Activated effector memory CD4-positive, alpha-beta T cell treated with Interleukin-2 at 50 U/mL for 16 hours (primary cell): ENCODE measurements at places on chromosomes 12 and 14.

DNA sequence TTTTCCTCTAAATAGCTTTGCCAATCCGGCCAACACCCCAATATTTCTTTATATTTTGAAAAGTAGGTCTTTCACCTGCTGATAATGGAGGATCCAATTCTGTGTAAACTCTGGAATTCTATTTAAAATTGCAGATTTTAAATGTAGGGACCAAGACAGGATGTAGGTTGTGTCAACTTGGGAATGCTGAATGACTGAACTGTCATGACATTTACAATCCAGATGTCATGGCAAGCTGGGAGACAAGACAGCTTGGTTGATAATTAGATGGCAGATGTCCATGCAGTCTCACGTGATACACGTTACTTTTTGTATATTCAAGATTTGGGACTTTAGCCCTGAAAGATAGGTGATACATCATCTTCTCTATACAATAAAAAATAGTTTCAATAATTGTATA lies 477.2 kb downstream of the DIO2 start:
- no peak for DNase-seq

- no peak for DNase-seq
Observed at GRCh38 chr12:26172946-26173552, 22.3 kb upstream of the SSPN start.

GRCh38 chr12:57842342-57843294 lies 3.9 kb downstream of the CTDSP2 start:
- DNase-seq: no peak

- no peak for DNase-seq
Observed at GRCh38 chr12:110943373-110943772, 23.0 kb upstream of the MYL2 start.

DNA sequence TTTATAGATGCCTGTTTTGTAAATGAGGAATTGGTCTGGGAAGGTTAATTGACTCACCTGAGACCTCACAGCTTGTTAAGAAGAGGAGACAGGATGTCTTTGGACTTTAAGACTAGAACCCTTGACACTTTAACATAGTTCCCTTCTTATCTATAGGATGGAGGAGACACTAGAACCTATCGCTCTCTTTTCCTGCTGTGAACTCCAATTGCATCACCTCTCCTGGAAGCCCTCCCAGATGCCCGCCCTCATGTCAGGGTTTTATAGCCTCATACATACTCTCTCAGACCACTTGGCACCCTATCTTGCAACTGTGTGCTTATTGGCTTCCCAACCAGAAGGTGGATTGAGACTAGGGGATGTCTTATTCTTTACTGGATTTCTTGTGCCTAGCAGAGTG lies 2.5 kb upstream of the CTDSP2 start:
- no peak for DNase-seq

- DNase-seq: no peak
Observed at GRCh38 chr14:75911883-75912282, 69.9 kb downstream of the TGFB3 start.

- no peak for DNase-seq
Observed at GRCh38 chr12:93447555-93448290, 6.0 kb upstream of the UBE2N start.

DNA sequence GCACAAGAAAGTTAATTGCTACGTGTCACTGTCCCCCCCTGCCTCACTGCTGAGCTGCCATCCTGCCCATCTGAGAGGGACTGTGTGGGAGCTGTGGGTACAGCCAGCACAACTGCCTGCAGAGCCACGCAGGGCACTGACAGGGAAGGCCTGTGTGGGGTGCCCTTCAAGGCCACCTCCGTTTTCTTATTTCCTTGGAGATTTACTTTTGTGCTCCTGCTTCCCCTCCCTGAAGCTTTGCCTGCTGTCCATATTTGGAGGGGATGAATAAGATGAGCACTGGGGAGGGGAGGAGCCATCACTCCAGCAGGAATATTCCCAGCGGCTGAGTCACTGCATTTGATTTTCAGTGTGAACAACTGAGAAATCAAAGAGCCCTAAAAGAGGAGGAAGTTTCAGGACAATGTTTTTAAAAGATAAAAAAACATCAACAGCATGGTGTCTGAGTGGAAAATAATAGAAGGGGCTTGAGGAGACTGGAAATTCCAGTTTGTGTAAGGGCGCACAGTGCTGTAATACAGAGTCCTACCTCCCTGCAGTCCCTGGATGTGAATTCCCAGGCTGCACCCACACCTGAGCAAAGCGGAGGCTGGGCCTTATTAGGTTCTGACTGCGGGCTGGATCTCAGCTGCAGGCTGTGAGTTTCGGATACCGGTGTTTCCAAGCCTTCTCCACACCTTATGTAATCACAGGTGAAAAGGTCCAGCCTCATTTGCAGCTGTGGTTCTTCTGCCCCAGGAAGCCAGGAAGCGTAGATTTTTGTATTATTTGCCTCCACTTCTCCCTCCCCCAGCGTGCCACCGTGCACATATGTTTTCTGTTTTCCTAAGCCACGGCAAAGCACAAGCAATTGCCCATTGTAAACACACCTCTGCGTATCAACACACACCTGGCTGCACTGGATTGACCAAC lies 192.6 kb upstream of the BCL2L14 start:
- DNase-seq: no peak

DNA sequence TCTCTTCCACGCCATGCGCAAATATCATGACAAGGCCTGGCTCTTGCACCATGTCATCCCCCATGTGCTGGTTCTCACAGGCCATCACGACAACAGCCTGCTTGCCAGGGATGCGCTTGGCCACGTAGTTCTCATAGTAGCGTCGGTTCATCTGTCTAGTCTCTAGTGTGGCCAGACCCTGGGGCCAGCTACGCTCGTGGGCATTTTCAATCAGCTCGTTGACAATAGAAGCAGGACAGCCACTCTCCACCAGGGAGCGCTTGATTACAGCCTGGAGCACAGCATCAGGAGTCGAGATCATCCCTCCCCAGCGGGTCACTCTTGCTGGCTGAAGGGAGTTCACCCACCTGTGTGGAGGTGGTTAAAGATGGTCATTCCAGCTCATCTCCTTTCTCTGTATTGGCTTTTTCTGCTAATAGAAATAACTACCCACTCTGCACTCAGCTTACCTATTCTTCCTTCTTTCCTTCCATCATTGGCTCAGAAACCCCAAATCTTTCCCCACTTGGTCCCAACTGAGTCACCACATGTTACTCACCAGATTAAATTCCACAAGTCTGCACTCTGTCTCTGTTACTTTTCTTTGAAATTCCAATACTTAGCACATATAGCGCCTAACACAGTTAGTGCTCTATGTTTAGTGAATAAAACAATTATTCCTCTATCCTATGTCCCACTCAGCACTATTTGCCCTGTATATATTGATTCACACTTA lies 15.1 kb downstream of the RNF41 start:
- DNase-seq: no peak

DNA sequence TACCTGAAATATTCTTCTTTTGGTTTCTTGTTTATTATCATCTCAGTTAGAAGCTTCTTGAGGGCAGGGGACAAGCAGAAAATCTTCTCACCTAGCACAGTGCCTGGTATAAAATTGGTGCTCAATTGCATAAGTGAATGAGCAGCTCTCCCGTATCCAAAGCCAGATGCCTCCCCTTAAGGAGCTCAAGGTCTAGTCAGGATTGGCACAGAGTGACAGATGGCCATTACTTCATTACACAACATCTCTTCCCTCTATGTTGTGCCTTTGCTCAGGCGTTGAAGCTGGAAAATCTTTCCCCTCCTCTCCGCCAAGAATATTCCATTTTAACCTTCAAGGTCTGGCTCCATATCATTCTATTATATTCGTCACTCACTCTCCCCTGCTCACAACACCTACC lies 3.6 kb downstream of the SLC4A8 start:
- no peak for DNase-seq

DNA sequence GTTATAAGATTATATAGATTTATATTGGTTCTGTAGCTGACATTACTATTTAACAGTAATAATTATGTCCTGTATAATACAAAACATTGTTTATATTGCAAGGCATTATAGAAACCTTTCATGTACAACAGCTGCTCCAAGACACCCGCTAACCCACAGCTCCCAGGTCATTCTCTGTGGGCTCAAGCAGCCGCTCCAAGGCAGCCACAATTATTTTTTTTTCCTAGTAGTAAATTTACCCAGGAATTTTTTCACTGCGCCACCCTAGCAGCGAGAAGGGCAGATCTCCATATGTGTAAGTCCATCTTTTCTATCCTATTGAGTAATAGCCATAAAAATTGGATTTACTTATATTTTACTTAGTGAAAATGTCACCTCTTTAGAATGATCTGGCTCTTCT lies 36.3 kb downstream of the KNTC1 start:
- DNase-seq: no peak

- peak; percentile 64 for DNase-seq
Observed at GRCh38 chr14:91229743-91230200, 14.7 kb downstream of the GPR68 start.

GRCh38 chr14:71267007-71267513 lies 359.8 kb downstream of the PCNX1 start:
- no peak for DNase-seq

DNA sequence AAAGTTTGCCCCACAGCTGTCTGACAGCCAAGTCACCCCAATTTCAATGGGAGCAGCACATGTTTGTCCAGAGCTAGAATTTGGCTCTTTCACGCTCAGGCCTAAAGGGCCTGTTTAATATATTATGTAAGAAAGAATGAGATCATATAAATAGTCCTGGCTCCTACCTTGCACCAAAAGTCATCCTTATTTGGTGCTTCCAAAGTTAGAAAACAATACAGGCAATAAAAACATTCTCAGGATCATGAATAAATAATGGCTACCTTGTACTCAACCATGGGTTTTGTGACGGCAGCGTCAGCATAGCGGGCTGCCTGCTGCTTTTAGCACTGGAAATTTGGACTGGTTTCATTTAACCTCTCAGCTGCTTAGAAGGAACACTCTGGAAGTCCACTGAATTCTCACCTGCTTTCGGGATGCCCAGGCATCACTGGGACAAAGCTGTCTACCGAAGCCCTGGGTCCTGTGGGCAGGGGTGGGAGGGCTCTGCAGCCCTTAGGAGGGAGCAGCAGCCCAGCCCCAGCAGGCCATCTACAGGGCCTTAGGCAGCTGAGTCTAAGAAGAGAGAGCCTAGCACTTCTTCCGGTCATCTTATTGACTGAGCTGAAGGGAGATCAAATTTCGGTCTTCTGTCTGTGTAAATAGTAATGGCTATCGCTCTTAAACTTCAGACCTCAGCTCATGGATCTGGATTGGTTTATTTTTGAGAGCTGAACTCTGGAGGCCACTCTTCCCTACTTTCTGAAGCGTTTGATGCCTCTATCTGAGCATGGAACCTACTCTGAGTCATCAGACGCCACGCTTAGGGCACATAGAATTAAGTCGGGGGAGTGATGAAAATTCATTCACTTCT lies 106.5 kb downstream of the SAMD4A start:
- no peak for DNase-seq

DNA sequence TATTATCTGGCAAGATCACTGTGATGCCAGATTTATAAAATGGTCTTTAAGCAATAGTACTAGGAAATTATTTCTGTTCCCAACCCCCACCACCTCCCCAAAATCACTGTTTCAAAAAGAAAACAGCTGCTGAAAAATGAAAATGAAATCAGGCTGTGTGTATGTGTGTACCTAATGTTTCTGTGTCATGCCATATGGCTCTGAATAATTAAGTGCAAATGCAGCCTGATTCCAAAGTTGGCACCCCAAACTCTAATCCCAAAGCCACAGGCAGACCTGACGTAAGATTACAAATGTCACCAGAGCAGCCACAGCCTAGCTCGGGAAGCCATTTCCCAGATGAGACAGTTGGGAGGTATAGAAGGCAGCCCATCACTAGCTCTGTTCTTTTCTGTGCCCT lies 175.5 kb downstream of the MED13L start:
- no peak for DNase-seq

- no peak for DNase-seq
Observed at GRCh38 chr12:99911967-99912366, 72.8 kb downstream of the ANKS1B start.

GRCh38 chr12:128856035-128856790 lies 2.9 kb downstream of the GLT1D1 start:
- no peak for DNase-seq

- DNase-seq: no peak
Observed at GRCh38 chr14:71397371-71397770, 490.1 kb downstream of the PCNX1 start.

- no peak for DNase-seq
Observed at GRCh38 chr12:60494244-60494643, 898.4 kb downstream of the SLC16A7 start.

DNA sequence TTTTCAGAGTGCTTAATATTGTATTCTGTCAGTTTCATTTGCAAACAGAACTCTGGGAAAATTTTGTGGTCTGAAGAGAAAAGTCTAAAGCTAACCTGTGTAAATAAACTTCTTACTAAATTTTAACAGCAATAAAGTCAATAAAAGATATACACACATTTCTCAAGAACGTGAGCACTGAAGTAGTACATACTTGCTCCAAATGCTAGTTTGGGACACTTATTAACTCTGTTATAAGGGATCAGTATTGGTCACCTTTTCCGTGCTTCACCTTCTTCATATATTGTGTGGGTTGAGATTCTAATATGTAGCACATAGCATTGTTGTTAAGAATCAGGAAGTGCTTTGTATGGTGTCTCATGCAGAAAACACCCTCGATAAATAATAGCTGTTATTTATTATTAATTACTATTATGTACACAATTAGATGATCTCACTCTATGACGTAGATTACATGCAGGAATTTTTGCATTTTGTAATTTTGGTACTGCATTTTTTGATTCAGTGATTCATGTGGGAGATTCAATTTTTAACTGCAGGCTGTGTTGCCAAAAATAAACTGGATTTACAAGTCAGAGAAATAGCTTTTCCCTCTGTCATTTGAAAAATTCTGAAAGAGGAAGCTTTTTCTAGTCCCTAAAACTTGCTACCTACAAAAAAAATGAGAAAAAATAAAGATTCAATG lies 300.9 kb downstream of the ACSS3 start:
- no peak for DNase-seq

- no peak for DNase-seq
Observed at GRCh38 chr12:2668816-2669215, 126.0 kb upstream of the FKBP4 start.

DNA sequence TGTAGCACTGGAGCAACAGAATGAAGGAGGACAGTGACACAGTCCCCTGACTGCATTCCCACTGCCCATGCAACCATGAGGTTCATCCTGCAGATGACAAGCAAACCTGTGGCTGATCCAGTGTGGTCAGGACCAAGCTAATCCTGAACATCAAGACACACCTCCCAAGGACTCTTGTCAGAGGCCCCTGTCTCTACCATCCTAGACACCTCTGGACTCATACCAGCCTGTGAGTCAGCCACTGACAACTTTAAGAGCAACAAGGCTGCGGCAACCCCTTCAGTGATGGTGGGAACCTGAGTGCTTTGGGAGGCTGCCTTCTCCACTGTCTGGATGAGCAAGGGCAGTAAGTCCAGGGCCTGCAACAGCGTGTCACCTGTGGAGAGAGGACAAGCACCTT lies 24.6 kb downstream of the GCN1 start:
- DNase-seq: no peak
